ENCODE measurements at places on chromosomes 13 and 19. TPM values are rescaled to one million over a fixed set of nuclear protein-coding genes. Genes with fewer than 3 reads are reported as not detected.

- DNase-seq: no peak
Measured at GRCh38 chr19:47002106-47002766, 17.4 kb upstream of the NPAS1 start.

Gene TEAD2
- total RNA-seq: 41.6 TPM

GRCh38 chr13:35496761-35497386 lies 20.4 kb upstream of the MAB21L1 start:
- DNase-seq: no peak

- DNase-seq: no peak
Measured at GRCh38 chr13:48853728-48854102, 122.0 kb upstream of the FNDC3A start.

DNA sequence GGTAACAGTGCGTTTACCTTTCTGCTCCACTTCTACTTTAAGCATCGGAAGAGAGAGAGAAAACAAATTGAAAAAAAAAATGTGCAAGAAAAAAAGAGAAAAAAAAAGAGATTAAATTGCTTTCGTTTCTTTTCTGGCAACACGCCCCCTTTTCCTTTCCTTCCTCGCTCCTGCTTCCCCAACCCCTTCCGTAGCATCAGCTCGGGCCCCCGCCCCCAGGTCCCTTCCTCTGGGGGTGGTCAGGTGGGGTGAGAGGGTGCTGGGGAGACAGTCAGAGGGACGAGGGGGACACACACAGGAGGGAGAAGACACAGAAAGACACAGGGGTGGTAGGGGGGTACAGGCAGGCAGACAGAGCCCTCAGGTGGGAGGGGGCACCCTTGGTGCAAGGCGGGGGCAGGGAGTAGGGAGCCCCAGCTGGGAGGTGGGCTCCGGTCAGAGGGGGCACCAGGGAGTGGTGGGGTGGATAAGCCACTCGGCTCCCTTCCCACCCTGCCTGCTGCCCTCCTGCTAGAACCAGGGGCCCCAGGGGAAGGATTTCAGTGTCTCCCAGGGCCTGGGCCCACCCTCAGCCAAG lies 30.7 kb upstream of the ASF1B start:
- DNase-seq: no peak

- DNase-seq: no peak
Measured at GRCh38 chr19:36149673-36150406, 2.4 kb downstream of the COX7A1 start.

DNA sequence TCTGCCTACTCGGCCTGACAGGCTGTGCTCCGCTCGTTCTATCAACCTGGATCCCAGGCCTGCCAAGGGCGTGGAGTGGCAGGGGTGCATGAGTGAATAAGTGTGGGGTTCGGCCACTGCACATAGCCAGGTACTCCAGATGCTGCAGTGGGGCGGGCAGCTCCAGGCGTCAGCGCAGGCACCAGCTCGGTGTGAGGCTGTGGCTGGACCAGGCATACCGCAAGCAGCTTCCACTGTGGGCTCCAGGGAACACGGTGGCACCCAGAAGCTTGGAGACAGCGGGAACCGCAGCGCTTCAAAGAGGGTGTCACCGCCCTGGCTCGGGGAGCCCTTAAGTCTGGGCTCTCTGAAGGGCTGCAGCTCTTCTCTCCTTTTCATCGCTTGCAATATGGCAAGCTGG lies 1630.2 kb downstream of the OLFM4 start:
- no peak for DNase-seq

DNA sequence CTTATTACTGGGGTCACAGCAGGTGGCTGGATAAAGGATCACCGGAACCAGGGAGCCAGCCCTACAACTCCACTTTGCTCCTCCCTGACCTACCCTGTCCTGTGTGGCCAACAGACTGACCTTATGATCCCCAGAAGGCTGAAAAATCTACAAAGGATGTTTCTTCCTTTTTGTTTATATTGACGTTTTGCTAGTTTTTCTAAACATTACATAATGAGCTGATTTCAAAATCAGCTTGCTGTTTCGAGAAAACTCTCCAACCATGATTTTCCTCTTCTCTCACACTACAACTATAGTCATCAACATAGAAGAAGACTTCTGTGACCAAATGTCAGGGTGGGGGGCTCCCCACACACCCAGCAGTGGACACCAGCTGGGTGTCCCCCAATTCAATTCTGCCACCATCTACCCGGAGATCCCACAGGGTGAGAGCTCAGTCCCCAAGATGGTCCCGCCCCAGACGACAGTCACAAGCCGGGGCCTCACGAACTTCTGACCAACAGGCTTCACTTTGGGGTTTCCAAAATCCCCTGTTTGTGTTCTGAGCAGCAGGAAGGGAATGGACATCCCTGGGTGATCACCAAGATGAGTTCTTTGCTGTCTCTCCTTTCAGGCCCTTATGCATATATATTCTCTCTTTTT lies 35.0 kb downstream of the ZNF536 start:
- DNase-seq: no peak

Gene CKAP2
- 6.5 TPM for total RNA-seq

DNA sequence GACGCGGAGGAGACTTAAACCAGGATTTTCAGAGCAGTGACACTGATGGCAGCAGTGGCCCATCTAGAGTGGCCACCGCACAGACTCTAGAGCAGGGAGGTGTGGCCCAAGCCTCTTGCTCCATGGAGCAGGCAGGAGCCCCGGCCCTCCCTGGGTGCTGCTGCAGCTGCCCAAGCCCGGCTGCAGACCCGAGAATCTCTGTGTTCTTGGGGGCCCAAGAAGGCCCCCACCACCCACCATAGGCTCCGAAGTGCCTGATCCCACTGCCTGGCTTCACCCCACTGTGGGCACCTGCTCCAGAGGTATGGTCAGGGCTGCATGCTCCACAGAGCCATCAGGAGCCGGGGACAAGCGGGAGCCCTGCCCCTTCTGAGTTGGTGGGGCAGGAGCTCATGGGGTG lies 36.1 kb downstream of the CEP89 start:
- no peak for DNase-seq
